Right renal pelvis (tissue), 4 donors: ENCODE measurements at places on chromosomes 5 and 9. TPM values are rescaled to one million over a fixed set of nuclear protein-coding genes. Genes with fewer than 3 reads are reported as not detected.

GRCh38 chr5:78288246-78288645, 6.3 kb downstream of the AP3B1 start:
- no peak for DNase-seq

DNA sequence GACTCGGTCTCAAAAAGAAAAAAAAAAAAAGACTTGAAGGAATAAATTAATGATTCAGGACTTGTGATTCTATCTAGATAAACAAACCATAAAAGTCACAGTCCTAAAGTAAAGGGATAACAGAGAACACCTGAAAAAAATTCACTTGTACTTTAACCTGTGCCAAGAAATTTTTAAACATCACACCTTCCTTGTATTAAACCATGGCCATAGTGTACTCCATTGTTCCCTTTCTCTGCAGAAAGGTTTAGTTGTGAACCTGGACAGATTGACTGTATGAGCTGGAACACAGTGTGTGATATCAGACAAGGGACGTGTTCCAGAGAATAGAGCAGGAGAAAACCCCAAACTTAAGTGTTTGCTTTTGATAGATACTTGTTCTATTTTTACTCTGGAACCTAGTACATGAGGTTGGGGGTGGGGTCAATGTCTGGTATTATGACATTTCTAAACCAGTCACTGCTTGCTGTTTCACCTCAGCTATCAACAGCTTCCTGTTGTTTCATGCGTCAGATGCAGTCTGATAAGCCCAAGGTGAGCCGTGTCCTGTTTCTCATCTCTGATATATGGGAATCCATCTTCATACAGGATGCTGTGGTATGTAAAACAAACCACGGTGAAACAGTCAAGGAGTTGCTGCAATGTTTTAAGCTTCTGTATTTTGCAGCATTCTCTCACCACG, 62.5 kb upstream of the ITGA1 start:
- DNase-seq: no peak

DNA sequence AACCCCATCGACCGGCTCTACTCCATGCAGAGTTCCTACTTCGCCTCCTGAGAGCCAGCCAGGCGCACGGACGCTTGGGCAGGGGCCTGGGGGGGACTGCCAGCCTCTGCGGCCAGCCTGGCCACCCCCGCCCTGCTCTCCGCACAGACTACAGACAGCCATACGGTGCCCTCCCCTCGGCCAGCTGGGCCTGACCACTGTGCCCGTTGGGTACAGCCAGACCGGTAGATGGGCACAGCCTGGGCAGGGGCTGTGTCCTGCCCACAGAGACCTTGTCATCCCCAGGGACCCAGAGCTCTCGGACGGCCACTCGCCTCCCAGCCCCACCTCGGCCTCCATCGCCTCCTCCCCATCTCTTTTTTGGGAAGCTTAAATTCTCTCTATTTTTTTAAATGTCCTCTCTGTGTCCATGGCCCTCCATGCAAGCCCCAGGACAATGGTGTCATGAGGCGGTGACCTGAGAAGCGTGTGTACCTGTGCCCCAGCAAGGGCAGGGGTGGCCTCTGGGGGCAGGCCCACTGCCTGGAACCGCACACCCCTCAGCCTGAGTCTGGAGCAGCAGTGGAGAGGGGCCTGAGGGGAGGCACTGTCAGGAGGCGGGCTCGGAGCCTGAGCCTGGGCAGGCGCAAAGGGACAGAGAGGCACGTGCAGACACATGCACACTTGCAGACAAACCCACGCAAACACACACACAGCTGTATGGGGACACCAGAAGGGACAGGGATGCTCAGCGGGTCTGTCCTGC, 82.8 kb downstream of the LMX1B start:
- no peak for DNase-seq

Gene BARHL1
- polyA plus RNA-seq: not detected

Gene SPATA31D4
- polyA plus RNA-seq: not detected

Gene N4BP3
- polyA plus RNA-seq: 5.2 TPM

GRCh38 chr5:19229179-19229835, 758.7 kb downstream of the CDH18 start:
- DNase-seq: no peak

DNA sequence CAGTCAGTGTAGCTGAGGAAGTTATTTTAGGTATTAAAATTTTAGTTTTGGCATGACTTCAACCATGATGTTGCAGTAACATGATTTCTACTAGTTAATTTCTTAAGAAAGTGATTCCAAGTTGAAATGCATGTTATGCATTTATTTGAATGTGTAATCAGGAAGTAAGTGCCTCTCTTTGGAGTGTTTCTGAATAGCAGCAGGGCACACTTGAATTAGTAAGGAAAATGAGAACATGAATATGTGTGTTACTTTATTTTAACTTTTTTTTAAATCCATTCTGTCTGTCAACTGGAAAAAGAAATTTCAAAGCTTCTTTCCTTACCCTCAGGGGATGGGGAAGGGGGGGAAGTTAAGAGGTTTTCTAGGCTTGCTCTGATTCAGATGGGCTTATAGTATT, 40.4 kb downstream of the CTNNA1 start:
- no peak for DNase-seq

DNA sequence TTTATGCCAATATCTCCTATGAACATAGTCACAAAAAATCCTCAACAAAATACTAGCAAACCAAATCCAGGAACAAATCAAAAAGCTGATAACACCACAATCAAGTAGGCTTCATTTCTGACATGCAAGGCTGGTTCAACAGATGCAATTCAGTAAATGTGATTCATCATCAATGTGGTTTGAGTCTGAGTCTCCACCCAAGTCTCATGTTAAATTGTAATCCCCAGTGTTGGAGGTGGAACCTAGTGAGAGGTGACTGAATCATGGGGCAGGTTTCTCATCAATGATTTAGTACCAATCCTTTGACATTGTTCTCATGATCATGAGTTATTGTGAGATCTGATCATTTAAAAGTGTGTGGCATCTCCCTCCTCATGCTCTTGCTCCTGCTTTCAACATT, 1072.7 kb downstream of the NR2F1-AS1 start:
- DNase-seq: no peak
